ENCODE measurements at places on chromosomes 12 and 14.
A peak's percentile ranks its signal among the peaks of the same experiment; 100 is the strongest.

- DNase-seq: no peak
These were observed 224.3 kb upstream of the DCN start for GRCh38 chr12:91406920-91407341.

DNA sequence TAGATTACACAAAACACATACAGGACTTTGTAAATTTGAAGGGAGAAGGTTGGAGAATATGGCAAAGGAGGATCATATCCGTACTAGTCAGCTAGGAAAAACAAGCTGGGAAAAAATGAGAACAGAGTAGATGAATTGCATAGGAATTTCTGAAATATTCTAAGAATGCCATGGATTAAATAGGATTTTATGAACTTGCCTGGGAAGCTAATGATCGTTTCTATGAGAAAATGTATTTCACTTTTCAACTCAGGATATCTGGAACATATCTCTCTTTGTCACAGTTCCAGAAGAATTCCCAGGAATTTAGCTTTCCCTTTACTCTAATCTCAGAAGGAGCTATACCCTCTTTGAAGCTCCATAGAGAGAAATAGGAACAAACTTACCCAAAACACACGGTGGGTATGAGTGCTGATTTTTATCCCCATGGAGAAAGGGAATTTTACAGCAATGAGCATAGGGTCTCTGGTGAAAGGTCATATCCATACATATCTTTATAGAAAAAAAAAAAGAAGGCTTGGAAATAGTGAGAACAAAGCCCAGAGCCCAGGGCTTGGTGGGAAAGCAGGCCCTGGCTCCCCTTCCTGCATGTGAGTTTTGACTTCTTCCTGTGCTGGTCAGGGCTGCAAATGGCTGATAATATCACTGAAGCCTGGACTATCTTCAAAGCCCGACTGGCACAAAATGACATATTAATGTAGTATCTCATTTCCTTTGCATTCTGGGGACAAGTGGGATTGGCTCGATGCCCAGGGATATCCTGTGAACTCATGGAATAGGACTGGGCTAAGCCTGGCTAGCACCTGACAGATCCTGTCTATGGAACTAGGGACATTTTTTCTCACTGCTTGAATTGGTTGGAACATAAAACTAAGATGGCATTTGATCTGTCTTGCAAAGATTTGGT is 136.3 kb downstream of the AEBP2 start:
- DNase-seq: peak; percentile 15

- DNase-seq: no peak
These were observed 61.3 kb upstream of the RESF1 start for GRCh38 chr12:31897781-31898503.

- no peak for DNase-seq
These were observed 6.0 kb downstream of the SNAPC1 start for GRCh38 chr14:61768240-61768639.

- DNase-seq: no peak
These were observed 3.7 kb downstream of the BIN2 start for GRCh38 chr12:51320311-51320694.

DNA sequence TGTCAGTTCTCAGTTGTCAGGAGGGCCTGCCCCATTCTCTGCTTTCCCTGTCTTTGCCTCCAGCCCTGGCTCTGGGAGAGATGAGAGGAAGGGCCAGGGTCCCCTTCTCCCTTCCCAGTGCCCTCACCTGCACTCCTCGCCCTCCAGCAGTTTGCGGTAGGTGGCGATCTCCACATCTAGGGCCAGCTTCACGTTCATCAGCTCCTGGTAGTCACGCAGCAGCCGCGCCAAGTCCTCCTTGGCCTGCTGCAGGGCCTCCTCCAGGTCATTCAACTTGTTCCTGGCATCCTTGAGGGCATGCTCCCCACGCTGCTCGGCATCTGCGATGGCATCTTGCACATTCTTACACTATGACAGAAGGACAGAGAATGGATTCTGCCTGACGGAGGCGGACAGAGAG is 5.4 kb downstream of the KRT2 start:
- no peak for DNase-seq

GRCh38 chr12:94730847-94731246 is 80.5 kb upstream of the TMCC3 start:
- DNase-seq: no peak

DNA sequence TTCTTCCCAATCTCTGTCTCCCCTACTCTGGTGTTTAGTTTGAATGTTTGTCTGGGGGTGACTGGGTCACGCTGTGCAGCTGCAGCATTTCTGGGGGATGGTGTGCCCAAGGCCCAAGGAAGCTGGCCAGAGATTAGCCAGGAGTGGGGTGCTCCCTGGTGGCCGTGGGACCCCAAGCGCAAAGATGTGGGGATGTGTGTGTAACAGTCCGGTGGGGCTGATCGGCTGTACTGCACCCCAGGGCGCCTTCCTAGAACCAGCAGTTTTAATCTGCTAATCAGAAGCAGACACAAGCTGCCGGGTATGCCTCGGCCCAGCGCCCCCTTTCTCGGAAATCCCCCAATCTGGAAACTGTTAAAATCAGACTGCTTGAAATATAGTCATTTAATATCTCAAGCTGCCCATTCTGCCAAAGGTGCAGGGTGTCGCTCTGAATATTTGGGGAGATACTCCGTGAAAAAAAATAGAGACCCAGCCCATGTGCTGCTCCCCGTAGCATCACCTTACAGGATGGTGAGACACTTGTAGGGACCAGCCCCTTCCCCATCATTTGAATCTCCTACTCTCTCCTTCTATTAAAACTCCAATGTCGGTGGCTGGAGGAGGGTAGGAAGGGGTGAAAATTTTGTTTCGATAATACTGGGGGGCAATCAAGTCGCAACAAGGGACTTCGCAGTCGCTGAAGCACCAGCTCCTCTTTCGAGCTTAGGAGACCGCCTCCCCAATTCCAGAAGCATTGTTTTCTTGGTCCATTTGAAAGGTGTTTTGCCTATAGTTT is 4.3 kb downstream of the HOXC9 start:
- DNase-seq: no peak

- no peak for DNase-seq
These were observed 270.2 kb downstream of the SSPN start for GRCh38 chr12:26465419-26466097.

DNA sequence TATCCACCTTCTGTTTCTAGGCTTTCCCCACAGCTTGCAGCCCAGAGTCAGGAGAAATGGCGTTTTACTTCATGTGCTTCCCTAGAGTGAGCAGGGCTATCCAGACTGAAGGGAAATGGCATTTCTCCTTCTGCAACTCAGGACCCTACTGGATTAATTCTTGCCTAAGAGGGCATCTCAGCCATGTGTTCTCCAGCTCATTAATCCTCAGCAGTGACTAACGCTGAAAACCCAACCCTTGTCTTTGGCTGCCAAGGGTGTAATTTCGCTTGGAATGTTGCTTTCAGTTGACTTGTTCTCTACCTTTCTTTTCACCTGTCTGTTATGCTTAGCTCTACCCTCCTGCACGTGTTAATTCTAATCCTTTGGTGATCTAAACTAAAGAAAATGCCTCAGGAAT is 21.0 kb upstream of the EMP1 start:
- DNase-seq: no peak

GRCh38 chr12:122407208-122407607 is 15.3 kb downstream of the CLIP1 start:
- no peak for DNase-seq

GRCh38 chr12:75041472-75041871 is 168.2 kb downstream of the KCNC2 start:
- no peak for DNase-seq

GRCh38 chr14:77224212-77224611 is 42.6 kb downstream of the TMEM63C start:
- no peak for DNase-seq

DNA sequence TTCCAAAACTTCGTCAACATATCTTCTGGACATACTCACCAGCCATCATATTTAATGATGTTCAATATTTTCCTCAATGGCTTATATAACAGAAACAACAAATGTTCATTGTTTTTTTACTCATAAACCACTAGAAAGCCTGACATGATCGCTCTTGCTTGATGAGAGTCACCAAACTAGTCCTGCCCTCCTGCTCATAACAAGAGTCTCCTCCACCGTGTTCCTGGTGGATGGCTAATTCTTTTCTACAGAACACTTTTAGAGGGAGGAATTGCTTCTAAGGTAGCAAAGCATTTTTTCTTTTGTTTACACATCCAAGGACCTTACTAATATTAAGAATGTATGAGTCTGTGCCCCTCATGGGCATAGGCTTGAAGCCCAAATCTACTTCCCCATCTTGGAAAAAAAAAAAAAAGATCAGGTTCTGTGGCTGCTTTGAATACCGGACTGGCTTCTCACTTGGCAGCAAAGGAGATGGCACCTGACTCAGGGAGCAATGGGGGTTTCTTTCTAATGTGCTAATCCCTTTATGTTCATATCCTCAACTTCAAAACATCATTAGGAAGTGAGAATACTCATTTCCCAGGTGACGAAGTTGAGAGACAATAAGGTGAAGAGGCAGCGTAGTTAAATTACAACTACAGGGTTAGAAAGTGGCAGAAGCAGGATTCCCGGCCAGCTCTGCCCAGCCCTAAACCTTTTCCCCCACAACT is 188.8 kb downstream of the EPS8 start:
- DNase-seq: no peak

GRCh38 chr12:117045160-117046010 is 53.8 kb downstream of the TESC start:
- no peak for DNase-seq

DNA sequence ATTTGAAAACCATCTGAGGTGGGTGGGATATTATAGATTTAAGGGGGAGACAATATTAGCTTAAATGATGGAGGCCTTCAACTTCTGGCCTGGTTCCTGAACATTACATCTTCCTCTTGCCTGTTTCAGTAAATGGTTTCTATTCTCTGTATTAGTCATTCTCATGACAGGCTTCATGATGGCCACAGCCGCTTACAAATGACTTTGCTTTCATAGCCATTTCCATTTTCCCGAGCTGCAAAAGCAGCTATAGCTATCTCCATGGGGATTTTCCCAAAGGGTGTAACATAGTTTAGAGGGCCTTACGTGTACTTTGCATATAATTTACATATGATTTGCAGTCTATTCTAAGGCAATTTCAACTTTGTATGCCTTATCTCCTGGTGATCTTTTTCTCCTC is 121.8 kb downstream of the NRXN3 start:
- no peak for DNase-seq

- no peak for DNase-seq
These were observed 5.9 kb downstream of the TBX3 start for GRCh38 chr12:114678028-114678427.

- DNase-seq: no peak
These were observed 260.9 kb downstream of the VRK1 start for GRCh38 chr14:97058074-97058467.

DNA sequence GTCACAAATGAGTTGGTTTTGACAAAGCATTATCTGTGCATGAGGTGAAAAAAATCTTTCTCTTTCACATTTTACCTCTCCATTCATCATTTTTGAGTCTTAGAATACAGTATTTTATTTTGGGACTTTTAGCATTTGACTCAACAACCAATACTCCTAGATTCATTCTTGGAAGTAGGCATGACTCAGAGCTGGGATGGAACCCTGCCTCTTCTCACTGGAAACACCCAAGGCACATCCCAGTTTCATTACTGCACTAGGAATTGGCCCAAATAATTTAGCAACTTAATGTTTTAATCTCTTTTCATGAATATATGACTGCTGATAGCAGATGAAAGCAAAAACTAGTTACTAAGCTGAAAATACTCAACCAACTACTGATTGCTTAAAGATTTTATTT is 3.3 kb upstream of the PDZRN4 start:
- no peak for DNase-seq

DNA sequence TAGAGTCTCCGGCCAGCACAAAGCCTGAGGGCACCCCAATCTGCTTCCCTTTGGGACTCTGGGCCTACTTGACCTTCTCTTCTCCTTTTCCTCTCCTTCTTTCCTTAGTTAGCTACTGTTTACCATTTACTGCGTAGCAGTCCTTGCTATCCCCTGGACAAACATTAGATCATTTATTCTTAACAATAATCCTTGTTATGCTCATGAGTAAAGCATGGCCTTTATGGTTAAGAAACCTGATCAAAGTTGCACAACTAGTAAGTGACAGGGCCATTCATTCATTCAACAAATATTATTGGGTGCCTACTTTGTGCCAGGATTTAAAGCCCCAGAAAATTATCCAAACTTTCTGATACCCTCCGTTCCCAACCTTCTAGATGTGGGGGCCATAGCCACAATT is 3.2 kb upstream of the HDAC7 start:
- DNase-seq: no peak

GRCh38 chr14:92785667-92786426 is 8.3 kb upstream of the GOLGA5 start:
- DNase-seq: no peak

- DNase-seq: no peak
These were observed 328.6 kb downstream of the PCNX1 start for GRCh38 chr14:71235875-71236274.

- no peak for DNase-seq
These were observed 178.5 kb downstream of the SSPN start for GRCh38 chr12:26373606-26374495.

GRCh38 chr12:27176765-27177164 is 67.3 kb upstream of the STK38L start:
- DNase-seq: no peak

DNA sequence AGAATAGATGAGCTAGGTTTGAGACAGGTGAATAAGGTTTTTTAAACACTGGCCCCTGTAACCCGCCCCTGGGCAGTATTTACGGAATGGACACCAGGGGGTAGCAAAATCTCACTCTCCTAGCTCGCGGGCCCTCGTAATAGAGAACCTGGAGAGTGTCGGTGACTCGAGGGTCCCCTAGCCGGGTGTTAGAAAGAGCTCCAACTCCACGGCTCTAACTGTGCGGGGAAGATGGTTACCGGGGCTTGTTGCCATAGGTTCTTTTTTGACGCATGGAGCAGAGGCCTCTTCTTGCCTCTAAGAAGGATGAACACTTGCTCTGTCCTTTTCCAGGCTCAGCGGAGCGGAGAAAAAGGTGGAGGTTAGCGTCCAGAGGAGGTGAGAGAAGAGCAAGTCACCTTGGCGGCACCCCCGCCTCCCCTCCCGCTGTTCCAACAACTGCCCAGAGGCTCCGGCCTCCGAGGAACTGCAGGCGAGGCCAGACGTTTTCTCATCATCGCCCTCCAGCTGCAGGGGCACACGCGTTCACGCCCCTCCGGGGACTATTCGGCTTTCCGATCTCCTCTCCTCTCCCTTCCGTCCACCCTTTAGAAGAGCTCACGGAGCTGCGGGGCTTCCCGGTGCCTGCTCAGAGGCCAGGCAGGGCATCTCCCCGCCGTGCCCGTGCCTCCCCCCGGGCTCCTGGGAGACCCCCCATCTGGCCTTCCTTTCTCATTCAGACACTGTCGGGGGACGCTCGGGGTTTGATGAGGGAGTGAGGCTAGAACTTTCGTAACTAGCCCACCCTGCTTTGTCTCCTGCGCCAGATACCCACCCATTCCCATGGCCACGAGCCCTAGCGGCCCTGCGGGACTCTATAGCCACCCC is 1.4 kb upstream of the ARHGEF40 start:
- DNase-seq: peak; percentile 67

GRCh38 chr14:89721956-89722355 is 232.6 kb downstream of the EFCAB11 start:
- no peak for DNase-seq

GRCh38 chr12:18861287-18861858 is 123.5 kb downstream of the CAPZA3 start:
- no peak for DNase-seq
